ENCODE measurements at places on chromosomes 4 and X.

GRCh38 chrX:139298437-139298836 is 232.1 kb upstream of the F9 start:
- DNase-seq: no peak

GRCh38 chrX:105191878-105192277 is 28.6 kb downstream of the TEX13A start:
- no peak for DNase-seq

DNA sequence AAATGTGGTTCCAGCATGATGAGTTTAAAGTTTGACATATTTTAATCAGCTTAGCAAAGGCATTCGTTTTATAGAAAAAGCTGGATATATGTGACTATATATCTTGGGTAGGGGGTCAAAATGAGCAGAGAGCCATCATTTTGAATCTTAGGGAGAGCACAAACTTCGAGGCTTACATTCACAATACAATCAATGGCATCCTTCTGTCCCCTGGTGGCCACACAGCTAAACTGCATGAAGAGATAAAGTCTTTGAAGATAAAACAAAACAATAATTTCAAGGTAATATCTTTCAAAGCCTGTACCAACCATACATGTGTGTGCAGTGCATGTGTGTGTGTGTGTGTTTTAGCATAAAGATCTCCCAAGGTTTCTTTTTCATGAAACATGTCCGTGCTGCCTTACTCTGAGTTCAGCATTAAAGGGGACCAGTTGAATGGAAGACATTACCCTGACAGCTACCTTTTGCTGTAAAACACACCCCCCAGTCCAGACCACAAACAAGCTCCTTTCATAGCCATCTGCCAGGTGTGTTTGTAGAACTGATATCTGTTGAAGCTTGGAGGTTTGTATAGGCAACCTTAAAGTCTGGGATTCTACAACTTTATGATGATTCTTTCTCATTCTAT is 22.0 kb downstream of the DYNLT3 start:
- no peak for DNase-seq

DNA sequence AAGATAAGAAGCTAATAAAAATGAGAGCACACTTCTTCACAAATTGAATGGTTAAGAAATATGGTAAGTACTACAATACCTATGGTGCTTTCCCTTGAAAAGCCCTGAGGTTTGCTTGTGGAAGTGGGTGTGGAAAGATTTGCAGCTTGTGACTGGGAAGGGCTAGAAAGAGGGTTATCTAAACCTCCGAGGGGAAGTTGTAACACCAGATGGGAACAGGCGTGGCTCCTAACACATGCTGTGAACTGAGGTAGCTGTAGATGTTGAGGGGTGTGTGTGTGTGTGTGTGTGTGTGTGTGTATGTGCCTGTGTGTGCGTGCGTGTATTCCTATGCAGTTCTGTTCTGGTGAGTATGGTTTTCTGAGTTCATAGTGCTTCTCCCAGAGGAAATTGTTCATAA is 21.5 kb downstream of the FRMPD4 start:
- no peak for DNase-seq

- no peak for DNase-seq
Measured at GRCh38 chr4:151184523-151185458, 85.4 kb downstream of the RPS3A start.

DNA sequence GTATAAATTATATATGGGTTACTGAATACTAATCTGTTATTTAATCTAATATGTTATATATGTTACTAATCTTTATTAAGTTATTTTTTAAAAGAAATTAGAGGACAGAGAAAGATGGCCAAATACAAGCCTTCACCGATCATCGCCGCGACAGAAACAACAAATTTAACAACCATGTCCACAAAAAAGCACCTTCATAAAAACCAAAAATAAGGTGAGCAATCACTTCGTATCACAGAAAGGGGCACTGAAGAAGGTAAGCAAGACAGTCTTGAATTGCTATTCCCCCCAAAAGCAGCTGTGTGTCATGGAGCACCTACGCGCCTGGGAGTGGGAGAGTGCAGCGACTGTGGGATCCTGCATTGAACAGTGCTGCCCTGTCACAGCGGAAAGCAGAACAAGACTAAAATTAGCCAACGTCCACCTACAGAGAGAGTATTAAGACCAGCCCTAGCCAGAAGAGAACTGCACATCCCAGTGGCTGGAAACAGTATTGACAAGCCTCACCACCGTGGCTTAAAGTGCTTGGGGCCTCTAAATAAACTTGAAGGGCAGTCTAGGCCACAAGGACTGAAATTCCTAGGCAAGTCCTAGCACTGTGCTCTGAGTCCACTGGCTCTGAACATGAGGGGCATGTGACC is 38.5 kb downstream of the LRBA start:
- no peak for DNase-seq
